ENCODE measurements at places on chromosomes 16 and 17. TPM values are rescaled to one million over a fixed set of nuclear protein-coding genes. Genes with fewer than 3 reads are reported as not detected.

GRCh38 chr16:88402551-88403240 is 19.9 kb downstream of the ZNF469 start:
- DNase-seq, result no peak

Gene ABCA6
- total RNA-seq, result 51.6 TPM

Gene TNFRSF13B
- total RNA-seq, result not detected

GRCh38 chr17:83123896-83124801 is 44.7 kb downstream of the METRNL start:
- DNase-seq, result peak; percentile 6

GRCh38 chr17:43879723-43880419 is 27.5 kb downstream of the MPP2 start:
- DNase-seq, result no peak

- DNase-seq, result peak; percentile 71
Observed at GRCh38 chr17:879546-880442, 97.6 kb downstream of the MRM3 start.

Gene GP1BA
- total RNA-seq, result not detected

DNA sequence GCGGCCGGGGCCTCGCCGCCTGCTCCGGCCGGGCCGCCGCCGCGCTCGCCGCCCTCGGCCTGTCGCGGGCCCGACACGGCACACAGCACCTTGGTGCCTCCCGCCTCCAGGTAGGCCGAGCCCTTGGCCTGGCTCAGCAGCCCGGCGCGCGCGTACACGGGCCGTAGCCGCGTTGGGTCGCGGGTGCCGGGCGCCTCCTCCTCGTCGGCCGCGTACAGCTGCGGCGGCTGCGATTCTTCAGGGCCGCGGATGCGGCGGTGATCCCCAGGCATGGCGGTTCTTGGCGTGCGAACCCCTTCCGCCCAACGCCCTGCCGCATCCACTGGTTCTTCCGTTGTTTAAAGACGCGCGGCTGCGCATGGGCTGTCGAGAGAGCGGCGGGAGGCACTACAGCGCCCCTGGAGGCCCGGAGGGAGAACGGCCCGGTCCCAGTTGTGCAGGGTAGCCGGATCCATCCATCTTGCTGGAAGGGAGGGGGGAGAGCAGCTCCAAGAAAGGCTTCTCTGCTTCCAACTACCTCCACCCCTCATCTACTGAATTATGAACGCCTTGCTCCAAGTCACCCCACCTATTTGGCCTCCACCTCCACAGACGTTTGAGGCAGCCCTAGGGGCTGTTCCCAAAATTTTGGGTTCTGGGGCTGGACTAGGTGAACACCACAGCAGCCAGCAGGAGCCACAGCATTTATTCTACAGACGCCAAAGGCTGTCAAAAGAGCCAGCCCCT is at the start of gene EXOSC6:
Gene EXOSC6, minus strand, starts transcription at position 312 of the 726 bp plus-strand sequence. Its CDS starts 40 bp downstream, at position 272.
- peak; percentile 92 for DNase-seq

GRCh38 chr17:2059547-2060384 is 4.9 kb downstream of the HIC1 start:
- no peak for DNase-seq

DNA sequence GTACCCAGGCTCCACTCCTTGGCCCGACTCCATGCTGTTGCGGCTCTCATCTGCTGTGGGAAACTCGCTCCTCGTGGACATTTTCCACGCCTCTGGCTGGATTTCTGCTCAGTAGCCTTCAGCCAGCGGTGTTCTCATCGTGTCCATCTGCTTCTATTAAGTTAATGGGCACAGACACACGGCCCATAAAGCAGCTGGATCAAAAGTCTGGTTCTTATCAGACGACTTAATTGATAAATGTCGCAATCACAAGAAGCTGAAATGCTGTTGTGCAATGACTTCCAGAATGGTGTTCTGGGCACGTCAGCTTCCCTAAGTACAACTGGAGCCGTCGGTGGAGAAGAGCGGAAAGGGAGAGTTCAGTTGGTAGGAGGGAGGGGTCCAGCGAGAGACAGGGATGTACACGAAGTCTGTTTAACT is 211.7 kb upstream of the CHMP6 start:
- DNase-seq, result no peak

GRCh38 chr16:1790611-1791255 is 2.8 kb downstream of the IGFALS start:
- no peak for DNase-seq

DNA sequence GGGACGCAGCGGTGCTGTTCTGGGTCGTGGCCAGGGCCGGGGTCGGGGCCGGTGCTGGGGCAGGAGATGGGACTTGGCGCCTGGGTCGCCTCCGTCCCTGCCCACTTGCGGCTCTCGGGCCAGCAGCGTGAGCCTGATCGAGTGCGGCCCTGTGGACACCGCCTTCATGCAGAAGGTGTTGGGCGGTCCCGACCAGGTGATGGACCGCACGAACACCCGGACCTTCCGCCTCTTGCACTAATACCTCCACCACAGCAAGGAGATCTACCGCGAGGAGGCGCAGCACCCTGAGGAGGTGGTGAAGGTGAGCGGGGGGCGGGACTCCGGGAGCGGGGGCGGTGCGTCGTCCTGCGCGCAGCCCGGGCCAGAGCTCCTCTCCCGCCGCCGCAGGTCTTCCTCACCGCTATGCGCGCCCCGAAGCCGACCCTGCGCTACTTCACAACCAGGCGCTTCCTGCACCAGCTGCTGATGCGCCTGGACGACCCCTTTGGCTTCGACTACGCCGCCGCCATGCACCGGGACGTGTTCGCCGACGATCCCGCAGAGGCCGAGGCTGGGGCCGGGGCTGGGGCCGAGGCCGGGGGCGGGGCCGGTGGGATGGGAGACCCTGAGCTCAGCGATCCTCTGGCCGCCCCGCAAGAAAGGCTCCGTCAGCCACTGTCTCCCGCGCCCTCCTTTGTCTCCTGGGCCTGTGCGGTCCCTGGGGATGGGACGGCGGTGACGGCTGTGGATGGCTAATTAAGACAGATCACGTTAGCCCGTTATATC is 4.5 kb upstream of the HSD17B1 start:
- DNase-seq, result peak; percentile 93

Gene MIF4GD
- total RNA-seq, result 31.4 TPM

Gene IL21R
- not detected for total RNA-seq

DNA sequence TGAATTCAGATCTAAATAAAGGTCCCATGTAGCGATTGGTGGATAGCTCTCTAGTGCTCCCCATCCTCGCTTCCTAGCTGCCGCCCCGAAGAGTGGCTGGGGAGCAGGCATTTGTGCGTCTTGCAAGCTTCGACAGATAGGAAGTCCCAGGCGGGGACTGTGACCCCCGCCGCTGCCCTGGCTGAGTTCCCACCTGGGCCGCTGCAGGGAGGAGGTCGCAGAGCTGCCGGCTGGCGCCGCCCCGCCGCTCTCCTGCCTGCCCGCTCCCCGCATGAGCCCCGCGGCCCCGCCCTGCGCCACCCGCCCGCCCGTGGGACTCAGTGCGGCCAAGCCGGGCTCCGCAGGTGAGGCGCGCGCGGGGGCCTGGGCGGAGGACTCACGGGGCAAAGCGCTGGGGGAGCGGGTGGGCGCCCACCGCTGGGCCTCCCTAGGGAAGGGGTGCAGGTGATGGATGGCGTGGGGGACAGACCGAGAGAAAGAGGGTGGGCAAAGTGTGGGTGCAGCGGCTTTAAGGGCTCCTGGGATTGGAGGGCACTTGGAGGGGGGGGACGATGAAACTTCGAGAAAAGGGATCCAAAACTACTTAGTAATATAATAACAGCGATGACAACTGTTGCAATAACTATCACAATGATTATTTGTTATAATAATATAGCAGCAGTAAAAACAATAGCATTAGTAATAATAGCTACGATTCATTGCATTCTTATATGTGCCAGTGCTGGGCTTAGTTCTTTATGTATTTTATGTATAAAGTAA is at the start of gene OTOA:
Gene OTOA, plus strand, starts transcription at position 80 of the 759 bp plus-strand sequence. CDS start 14,547 bp downstream, outside the sequence.
- peak; percentile 23 for DNase-seq

Data from transverse colon (tissue), 4 donors.